ENCODE measurements at places on chromosomes 2 and 18.

DNA sequence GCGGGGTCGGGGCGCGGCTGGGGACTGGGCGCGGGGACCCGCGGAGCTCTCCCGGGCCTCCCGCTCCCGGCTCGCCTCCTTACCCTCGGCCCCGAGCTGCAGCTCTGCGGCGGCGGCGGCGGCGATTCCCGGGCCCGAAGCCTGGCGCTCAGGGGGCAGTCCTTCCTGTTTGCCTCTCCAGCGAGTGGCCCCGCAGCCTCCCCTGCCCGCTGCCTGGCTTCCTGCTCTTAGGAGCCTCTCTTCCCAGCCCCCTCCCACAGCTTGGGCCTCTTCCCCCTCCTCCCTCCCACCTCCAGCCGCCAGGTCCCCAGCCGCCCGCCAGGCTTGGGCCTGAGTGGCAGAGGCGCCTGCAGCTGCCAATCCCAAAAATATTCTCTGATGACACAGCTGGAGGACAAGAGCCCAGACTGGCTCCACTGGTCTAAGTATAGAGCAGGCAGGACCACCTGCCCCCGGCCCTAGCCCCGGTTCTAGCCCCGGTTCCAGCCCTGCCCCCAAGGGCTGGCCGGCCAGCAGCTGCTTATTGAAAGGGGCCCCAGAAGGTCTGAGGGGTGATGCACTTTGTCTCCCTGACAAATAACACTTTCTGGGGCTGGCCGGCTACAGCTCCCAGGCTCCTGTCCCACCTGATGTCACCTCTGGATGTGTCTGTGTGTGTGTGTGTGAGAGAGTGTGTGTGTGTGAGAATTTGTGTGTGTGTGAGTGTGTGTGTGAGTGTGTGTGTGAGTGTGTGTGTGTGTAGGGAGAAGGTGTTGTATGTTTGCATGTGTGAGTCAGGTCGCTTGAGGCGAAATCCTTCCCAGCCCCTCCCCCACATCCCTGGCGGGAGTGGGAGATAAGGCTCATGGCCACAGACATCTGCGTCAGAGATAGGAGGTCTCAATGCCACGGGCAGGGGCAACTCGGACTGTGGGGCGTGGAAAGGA lies at the start of gene OBSL1:
Gene OBSL1 (minus strand): TSS at position 229 of the 926 bp plus-strand sequence. CDS start 307 bp downstream, outside the sequence.
- DNase-seq, result peak; percentile 66

DNA sequence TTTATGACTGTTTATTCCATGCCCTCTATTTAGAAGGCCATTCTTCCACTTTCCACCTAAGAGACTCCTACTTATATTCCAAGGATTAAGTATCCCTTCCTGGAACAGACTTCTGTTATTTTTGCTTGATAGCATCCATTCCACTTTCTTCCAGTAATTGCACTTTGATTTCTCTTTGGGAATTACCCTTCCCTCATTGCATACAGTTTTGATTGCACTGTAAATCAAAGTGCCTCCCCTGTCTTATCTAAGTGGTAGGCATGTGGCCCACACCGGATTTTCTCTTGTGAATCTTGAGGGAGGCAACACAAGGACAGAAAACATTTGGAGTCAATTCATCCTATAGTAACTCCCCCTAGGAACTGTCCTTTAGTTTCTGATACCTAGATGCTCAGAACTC lies 120.4 kb downstream of the PDE11A start:
- no peak for DNase-seq

GRCh38 chr2:173997269-173997668 lies 32.1 kb upstream of the SP3 start:
- DNase-seq, result no peak

GRCh38 chr2:224816816-224817215 lies 100.7 kb upstream of the CCDC195 start:
- no peak for DNase-seq

DNA sequence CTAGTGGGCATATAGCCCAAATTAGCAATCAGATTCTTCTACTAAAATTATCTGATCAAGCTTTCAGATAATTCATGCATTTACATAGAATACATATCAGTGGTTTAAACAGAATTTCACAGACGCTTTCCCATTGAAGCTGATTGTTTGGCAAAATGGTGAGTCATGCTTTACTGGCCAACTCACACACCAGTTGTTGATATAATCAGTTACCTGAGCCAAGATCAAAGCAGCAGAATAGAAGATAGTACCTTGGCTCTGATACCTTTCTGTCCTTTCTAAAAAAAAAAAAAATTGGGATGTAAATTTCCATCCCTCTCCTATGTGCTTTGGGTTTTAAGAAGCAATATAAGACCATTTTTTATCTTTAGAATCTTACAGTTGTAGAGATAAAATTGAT lies 178.0 kb downstream of the MCFD2 start:
- no peak for DNase-seq

DNA sequence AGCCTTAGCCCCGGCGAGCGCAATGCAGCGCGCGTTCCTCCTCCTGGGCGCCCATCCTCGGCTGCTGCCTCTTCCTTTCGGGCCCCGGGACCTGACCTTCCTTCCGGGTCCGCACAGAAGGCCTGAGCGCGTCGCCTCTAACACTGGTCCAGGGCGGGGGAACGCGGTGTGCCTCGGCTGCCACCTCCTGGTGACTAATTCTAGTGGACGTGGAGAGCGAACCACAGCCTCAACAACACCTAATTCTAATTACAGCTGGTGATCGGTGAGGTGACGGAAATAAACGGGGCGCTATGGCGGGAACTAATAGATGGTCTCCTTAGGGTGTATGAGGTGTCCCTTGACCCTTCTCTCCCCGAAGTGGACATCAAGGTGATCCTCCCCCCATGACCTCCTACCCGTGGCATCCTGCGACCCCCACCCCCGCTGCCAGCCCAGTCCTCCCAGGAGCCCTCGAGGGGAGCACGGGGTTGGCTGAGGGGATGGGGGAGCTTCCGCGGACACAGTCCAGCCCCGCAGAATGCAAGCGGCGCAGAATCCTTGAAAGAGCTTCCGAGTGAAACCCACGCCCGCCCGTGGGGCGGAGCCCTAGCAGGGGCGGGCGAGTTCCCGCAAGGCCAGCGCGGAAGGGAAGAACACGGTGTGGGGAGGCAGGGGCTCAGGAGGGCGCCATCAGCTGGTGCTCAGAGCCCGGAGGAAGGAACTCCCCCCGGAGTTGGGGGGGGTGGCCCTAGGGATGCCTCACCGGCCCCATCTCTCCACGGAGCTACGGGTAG lies 12.8 kb upstream of the HMSD start:
- peak; percentile 66 for DNase-seq

- DNase-seq, result no peak
These were observed 191.7 kb downstream of the THSD7B start for GRCh38 chr2:136957044-136957443.

DNA sequence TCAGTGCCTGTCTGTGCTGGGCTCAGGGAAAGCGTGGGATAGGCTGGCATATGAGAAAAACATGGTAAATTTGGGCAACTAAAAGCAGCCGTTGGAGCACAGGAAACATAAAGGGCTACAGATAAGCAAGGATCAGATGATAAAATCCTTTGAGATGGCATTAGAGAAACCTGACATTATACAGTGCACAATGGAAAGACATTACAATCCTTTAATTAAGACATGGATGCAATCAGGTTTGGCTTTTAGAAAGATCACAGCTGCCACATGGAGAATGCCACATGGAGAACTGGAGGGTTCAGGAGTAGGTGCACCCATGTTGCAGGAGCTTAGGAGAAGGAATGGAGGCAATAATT lies 117.3 kb downstream of the CDC42EP3 start:
- no peak for DNase-seq

DNA sequence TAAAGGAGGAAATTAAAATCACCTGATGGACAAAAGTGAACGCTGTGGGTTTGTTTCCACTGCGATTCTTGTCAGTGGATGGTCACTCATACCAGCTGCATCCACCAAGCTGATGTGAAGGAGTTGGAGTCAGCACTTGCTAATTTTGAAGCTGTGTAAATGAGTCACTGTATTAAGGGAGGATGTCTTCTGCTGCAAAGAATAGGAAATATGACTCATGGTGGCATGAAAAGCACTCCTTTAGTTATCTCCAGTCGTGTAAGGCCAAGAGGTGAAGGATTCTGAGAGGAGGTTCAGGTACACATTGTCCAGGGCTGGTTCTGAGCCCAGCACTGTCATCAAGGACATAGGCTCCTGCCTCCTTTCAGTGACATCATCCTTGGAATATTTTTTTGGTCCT lies 71.7 kb upstream of the SKOR2 start:
- no peak for DNase-seq

GRCh38 chr2:132766573-132766972 lies 96.6 kb upstream of the LYPD1 start:
- no peak for DNase-seq

GRCh38 chr2:50065835-50066234 lies 911.5 kb upstream of the FSHR start:
- DNase-seq, result no peak

- no peak for DNase-seq
These were observed 1.3 kb upstream of the GPC1 start for GRCh38 chr2:240433973-240434727.

DNA sequence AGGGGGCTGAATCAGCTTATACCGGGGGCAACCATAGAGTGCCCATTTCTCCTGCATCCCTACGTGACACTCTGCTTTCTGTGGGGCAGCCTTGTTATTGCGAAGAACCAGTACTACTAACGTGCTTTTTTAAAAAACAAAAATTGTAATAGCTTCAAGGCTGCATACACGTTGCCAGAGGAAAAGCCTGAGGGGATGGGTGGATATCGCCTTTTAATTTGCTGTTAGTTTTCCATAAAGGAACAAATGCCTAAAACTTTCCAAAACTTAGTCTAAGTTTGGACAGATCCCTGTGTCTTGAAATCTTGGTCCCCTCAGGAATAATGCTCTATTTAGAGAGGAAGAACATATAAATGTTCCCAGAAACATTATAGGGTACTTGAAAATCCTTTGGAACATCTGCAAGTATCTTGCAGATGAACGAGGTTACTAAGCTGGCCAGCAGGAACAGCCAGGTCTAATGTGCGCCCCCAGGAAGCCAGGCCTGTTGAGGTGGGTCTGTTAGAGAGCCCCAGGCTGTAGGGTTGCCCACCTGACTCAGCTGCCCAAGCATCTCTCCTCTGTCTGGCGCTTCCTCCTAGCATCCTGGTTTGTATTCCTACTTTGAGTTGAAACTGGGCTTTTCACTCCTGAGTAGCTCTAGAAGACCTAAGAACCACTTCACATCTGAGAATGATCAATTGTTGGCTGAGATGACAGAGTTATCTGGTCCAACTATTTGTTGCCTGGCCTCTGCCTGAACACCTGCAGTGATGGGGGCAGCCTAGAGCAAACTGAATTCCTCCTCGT lies 96.9 kb downstream of the TGOLN2 start:
- DNase-seq, result no peak

DNA sequence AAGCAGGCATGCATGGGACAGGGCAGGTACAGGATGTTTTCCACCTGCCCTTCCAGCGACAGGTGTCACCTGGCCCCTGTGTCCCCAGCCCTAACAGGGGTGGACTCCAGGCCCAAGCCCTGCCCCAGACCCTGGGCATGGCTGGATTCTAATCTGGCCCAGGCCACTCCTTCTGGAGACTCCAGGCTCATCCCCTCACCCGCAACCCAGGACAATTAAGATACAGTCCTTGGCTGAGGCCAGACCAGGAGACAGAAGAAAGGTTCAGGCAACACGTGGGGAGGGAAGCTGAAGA lies 9.5 kb downstream of the BIN1 start:
- DNase-seq, result no peak

- DNase-seq, result no peak
These were observed 3.7 kb upstream of the TMEM214 start for GRCh38 chr2:27029051-27029450.

DNA sequence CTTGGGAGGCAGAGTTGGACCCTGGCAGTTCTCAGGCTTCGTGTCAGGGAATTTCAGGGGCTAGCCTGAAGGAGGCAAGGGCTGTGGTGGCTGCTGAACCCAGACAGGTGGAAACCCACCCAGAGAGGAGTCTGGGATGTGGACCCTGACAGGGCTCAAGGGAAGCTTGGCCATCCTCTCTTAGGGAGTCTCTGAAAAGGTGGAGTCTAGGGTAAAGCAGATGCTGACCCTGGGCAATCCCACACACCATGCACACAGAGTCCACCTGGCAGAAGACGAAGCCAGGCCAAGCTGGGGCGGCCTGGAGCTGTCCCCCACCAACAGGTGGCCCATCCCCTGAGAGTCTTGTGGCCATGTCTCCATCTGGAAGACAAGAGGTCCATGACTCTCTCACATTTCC lies 41.2 kb upstream of the TEX51 start:
- peak; percentile 21 for DNase-seq

DNA sequence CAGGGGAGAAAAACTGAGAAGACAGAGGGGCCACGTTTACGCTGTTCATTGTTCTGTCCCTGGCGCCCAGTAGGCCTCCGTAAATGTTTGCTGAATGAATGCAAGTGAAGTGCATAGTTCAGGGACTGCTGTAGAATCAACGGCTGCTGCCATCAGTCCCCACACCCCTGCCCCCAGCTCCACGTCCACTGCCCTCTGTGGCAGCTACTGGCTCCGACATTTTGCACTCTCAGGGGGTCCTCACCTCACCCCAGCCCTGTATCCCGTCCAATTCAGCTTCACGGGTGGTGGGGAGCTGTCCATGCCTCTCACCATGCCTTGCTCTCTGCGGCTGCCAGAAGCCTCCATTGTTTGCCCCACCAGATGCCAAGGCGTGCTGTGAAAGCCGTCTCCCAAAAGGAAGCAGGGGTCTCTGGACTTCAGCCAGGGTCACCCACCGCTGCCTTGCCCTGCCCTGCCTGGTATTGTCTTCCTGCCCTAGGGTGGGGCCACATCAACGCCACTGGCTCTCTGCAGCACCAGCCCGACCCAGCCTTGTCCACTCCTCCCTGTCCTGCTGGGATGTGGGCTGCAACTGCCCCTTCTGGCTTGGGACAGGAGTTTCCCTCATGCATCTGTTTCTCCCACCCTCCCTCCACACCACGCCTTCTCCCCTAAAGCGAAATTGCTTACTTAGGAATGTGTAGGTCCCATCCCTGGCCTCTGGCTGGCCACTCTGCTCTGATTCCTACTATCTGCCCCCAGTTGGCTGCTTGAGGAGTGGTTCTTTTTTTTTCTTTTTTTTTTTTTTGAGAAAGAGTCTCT lies 86.0 kb downstream of the RHOB start:
- DNase-seq, result no peak

DNA sequence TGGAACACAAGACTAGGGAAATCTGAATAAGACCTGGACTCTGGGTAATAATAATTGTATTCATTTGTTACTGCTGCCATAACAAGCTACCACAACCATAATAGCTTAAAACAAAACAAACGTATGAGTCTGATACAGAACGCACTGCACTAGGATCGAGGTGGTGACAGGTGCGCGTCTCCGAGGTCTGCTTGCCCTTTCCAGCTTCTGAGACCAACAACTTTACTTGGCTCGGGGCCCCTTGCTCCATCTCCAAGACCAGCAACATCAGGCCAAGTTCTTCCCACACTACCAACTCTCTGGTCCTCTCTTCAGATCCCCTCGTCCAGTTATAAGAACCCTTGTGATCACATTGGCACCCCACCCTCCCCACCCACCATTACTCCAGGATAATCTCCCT lies 42.8 kb downstream of the TBC1D8 start:
- DNase-seq, result no peak

- DNase-seq, result no peak
These were observed 944.9 kb upstream of the ZEB2 start for GRCh38 chr2:145464866-145465265.

Data from activated CD8-positive, alpha-beta memory T cell treated with anti-CD3 and anti-CD28 coated beads for 24 hours (primary cell).